ENCODE measurements at places on chromosomes 6 and 20.

GRCh38 chr20:10573273-10573950, 100.4 kb downstream of the JAG1 start:
- DNase-seq: no peak

GRCh38 chr6:148709577-148709976, 37.3 kb upstream of the UST start:
- DNase-seq: no peak

- DNase-seq: no peak
Observed at GRCh38 chr20:15555913-15556312, 1017.3 kb downstream of the KIF16B start.

DNA sequence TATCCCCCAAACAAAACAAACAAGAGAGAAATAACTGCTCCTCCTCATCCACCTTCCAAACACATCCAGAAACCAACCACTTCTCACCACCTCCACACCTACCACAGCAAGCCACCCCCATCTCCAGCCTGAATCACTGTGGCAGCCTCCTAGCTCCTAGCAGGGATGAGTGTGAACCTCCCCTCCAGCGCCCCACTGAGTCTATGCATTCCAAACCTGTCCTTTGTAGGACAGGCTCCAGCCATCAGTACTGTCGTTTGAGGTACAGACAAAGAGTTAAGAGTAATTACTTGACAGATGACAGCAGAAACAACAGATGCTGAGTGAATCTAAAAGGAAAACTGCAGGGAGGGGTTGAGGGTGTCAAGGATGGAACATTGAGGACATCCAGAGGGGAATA, 2.4 kb downstream of the METTL24 start:
- no peak for DNase-seq

- no peak for DNase-seq
Observed at GRCh38 chr20:58071298-58071697, 157.2 kb downstream of the ANKRD60 start.

GRCh38 chr20:59806578-59806975, 126.9 kb downstream of the SYCP2 start:
- DNase-seq: no peak

DNA sequence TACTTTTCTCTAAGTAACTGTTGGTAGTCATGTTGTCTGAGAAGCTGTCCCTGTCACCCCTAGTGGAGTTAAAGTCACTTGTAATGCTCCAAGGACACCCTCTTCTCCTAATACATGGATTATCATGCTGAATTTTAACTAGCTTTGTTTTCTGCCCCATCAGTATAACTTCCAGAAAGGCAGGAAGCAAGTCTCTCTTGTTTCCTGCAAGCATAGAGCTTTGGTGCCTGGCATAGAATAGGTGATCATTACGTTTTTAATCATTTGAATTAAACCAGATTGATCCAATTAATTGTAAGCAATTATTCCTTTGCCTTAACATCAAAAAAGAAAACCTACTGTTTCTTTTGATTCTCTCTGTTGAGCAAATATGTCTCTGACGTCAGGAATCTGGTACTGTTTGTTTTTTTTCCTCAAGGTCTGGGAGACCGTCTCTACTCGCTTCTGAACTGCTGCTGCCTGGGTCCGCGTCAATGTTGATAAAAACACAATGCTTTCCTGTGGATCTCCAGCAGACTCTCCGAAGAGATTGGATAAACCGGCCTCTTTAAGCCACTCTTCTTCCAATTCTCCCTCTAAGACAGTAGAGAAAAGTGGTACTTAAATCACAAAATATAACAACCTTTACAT, 71.8 kb downstream of the ARHGAP18 start:
- DNase-seq: no peak

DNA sequence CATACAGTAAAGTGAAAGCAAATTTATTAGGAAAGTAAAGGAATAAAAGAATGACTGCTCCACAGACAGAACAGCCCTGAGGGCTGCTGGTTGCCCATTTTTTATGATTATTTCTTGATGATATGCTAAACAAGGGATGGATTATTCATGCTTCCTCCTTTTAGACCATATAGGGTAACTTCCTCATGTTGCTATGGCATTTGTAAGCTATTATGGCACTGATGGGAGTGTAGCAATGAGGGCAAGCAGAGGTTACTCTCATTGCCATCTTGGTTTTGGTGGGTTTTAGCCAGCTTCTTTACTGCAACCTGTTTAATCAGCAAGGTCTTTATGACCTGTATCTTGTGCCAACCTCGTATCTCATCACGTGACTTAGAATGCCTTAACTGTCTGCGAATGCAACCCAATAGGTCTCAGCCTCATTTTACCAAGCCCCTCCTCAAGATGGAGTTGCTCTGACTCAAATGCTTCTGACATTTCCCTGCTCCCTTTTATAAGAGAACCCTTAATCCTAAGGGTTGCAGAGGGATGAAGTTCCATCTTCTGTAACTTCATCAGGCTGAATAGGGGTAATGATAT, 280.1 kb upstream of the RGS17 start:
- no peak for DNase-seq

GRCh38 chr6:46781478-46782378, 11.5 kb upstream of the MEP1A start:
- no peak for DNase-seq

DNA sequence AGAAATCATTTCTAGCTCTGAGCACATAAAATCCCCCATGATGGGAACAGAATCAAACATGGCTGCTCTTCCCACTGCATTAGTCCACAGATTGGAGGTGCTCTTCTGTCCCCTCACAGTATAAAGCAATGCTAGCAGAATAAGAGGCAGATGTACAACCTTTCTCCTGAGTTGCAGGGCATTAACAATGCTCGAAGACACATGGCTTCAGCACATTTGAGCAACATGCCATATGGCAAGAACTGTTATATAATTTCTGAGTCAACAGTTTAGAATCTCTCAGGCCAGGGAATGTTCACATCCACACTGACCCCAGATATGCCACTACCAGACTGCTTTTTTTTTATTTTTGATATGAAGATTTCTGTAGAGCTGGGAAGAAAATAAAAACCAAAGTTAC, 119.6 kb downstream of the KIF13A start:
- DNase-seq: no peak

- DNase-seq: no peak
Observed at GRCh38 chr6:168387426-168387825, 53.6 kb upstream of the SMOC2 start.

- no peak for DNase-seq
Observed at GRCh38 chr6:33189625-33190448, 2.4 kb downstream of the COL11A2 start.

- DNase-seq: peak; percentile 63
Observed at GRCh38 chr6:16690608-16691142, 70.6 kb downstream of the ATXN1 start.

DNA sequence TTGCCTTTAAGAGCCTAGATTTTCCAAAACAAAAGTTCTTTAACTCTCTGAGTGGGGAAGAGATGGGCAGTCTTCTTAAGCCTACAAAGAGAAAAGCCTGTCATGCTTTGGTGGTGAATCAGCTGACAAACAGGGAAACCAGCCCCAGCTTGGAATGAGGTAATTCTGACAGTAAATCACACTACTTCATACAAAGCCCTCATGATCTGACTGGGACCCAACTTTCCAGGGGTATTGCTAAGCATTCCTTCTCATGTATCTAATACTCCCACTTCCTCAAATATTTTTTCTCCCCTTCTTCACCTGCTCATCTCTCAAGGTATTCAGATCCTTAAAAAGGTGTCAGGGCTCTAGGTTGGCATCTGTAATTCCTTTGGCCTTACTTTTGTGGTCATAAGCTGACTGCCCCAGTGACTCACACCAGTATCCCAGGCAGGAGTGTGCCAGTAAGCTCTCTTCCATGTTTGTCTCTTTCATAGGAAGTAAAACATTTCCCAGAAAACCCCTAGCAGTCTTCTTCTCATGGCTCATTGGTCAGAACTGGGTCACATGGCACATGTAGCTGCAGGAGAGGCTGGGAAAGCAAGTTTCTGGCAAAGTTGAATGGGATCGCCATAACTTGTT, 15.0 kb upstream of the TBC1D22B start:
- DNase-seq: no peak

DNA sequence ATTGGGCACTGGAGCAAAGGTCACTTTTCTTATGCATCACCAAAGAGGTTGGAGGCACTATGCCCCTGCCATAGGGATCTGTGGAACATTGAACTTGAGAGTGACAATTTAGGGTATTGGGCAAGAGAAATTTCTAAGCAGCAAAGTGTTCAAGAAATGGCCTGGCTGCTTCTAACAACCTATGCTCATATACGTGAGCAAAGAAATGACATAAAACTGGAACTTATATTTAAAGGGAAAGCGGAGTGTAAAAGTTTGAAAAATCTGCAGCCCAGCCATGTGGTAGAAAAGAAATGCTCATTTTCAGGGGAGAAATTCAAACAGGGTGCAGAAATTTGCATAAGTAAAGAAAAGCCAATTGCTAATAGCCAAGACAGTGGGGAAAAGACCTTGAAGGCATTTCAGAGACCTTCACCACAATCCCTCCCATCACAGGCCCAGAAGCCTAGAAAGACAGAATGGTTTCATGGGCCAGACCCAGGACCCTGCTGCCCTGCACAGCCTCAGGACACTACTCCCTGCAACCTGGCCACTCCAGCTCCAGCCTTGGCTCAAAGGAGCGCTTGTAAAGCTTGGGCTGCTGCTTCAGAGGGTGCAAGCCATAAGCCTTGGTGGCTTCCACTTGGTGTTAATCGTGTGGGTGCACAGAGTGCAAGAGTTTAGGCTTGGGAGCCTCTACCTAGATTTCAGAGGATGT, 24.4 kb downstream of the NCR2 start:
- no peak for DNase-seq

DNA sequence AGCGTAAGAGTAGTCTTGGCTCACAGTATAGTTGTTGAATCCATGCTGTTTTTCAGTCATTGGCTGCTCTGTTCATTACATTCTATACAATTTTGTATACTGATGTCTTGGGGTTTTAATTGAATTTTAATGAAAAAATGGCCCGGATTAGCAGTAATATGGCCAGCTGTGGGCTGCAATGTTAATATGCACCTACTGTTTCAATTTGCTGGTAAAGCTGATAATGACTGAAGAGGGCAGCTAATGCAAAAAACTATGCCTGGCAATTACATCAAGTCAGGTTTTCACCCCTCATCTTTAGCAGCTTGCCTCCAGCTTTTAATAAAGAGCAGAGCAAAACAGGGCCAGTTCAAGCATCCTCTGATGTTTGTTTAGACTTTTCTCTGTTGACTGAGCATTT, 394.5 kb downstream of the PLCB1 start:
- no peak for DNase-seq

DNA sequence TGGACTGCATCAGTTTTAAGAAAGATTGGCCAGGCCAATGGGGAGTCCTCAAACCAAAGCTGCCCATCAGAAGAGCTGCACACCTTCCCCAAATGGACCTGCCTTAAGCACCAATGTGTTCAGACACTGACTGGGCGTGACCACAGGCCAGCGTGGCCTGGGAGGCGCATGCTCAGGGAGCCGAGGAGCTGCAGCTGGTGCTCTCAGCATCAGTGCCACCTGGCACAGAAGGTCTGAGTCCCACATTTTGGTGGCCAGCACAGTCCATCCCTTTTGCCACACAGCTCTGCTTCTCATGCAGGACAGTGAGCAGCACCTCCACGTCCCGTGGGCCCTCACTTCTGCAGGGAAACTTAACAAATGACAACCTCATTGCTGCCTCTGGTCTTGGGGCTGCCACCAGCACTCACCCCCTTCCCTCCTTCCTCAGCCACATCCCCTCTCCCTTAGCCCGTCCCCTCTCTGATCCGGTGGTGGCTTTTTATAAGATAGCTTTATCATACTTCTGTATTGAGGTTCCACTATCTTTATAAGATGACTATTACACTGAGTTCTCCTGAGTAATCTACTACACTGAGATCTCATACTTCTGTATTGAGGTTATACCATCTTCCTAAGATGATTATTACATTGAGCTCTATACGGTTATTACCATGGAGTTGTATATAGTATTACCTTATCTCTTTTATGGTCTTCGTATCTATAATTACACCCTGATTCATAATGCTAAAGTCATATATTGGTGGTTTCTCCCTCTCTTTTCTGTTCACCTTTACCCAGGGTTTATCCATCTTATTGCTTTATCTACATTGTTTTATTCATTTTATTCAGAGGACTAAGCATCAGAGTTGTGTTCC, 109.1 kb downstream of the TOX2 start:
- no peak for DNase-seq

- DNase-seq: no peak
Observed at GRCh38 chr6:79467716-79468115, 69.5 kb downstream of the LCA5 start.

- no peak for DNase-seq
Observed at GRCh38 chr6:2028457-2029038, 216.9 kb downstream of the GMDS start.

- no peak for DNase-seq
Observed at GRCh38 chr20:44970243-44970757, 4.0 kb downstream of the STK4 start.

- DNase-seq: no peak
Observed at GRCh38 chr6:111657146-111657545, 51.5 kb upstream of the TRAF3IP2 start.

GRCh38 chr6:143949535-143949934, 58.5 kb downstream of the PLAGL1 start:
- no peak for DNase-seq

DNA sequence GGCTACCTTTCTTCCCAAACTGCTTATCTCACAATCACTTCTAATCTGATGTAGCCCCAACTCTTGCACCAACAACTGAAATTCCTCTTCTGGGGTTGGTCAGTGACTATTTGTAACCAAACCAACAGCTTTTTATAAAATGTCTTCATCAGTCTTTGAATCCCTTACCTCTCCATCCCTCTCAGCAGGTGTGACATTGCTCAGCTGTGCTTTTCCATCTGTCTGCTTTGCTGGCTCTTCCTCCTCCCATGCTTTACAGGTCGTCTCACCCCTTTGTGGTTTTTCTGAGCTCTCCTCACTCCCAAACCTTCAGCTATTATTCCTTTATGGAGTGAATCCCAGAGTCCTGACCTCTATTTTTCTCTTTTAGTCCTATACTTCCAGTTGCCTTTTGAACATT, 5.9 kb downstream of the MAP7 start:
- no peak for DNase-seq

DNA sequence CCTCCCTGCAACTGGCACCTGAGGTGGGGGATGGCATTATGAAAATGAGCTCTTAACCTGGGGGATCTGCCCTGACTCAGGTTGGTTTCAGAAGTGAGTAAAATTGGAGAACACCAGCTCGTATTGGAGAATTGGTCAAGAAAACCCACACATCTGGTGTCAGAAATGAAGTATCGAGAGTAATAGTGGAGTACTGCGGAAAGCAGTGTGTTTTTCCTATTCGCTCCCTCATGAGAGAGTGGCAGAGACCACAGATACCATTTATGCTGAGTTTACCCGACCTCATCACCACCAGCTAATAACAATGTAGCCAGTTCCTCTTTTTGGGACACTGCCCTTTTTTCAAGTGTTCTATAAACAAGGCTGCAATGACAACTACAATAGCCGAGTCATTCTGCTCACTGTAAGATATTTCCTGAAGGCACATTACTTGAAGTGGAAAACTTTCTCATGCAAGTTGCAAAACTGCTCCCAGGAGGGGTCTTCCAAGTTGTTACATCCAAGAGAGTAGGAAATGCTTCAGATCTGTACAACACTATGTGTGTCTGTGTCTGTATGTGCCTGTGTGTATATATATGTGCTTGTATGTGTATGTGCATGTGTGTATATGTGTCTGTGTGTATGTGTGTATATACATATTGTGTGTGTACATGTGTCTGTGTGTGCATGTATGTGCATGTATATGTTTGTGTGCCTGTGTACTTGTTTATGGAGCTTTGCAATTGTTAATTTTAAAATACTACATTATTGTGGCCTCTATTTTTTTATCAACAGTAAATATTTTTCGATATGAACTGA, 106.0 kb upstream of the CST7 start:
- no peak for DNase-seq

GRCh38 chr6:2037237-2037926, 208.0 kb downstream of the GMDS start:
- DNase-seq: no peak

Measured in stimulated activated naive CD4-positive, alpha-beta T cell treated with Interleukin-2 at 50 U/mL for 16 hours (primary cell).